RWPE2 (cell line): ENCODE measurements at places on chromosomes 3 and 15.
A peak's percentile ranks its signal among the peaks of the same experiment; 100 is the strongest.

DNA sequence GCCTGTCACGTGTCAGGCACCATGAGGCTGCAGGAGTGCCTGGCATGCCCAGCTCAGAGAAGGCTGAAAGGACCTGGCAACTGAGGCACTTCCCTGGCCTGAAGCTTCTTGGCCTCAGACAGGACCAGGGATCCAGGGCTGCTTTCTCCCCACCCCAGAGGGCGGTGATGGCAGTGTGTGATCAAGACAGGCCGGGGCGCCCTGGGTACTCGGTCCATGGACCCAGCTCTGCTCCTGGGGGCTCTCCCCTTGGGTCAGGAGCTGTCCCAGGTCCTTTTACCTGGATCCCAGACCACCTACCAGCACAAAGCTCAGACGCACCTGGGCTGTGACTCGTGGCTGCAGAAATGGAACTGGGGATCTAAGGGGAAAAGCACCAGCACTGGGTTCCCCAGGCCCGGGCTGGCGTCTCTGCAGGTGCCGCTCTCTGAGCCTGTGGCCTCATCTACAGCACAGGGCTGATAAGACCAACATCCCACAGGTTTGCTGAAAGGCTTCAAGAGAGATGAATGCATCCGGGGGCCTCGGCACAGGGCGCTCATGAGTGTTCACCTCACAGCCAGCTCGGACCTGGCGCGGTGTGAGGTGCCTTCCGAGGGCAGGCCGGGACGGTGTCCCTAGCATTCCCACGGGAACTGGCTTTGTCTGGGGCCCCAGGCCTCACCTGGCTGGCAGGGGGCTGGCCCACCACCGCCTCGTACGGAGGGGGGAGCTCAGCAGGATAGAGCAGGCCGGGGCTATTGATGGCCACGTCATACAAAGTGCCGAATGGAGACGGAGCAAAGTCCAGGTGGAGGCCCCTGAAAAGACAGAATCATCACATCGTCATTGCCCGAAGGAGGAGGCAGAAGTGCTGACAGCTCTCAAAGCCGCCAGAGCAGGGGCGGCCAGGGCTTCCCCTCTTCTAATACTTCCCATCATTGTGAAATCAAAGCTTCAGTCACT, 133.6 kb downstream of the NSMCE3 start:
- DNase-seq, result peak; percentile 73

GRCh38 chr15:27706300-27706699, 392.8 kb downstream of the OCA2 start:
- DNase-seq, result no peak

DNA sequence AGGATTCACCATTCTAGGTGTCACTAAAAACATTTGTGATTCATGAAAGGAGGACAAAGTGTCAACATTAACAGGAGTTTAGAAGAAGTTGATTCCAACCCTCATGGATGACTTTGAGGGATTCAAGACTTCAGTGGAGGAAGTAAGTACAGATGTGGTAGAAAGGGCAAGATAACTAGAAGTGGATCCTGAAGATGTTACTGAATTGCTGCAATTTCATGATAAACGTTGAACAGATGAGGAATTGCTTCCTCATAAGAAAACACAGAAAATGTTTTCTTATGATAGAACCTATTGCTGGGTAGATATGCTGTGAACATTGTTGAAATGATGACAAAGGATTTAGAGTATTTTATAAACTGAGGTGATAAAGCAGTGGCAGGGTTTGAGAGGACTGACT, 23.5 kb upstream of the ATP2C1 start:
- DNase-seq, result no peak

GRCh38 chr15:91624353-91624968, 229.0 kb upstream of the SLCO3A1 start:
- DNase-seq, result no peak

DNA sequence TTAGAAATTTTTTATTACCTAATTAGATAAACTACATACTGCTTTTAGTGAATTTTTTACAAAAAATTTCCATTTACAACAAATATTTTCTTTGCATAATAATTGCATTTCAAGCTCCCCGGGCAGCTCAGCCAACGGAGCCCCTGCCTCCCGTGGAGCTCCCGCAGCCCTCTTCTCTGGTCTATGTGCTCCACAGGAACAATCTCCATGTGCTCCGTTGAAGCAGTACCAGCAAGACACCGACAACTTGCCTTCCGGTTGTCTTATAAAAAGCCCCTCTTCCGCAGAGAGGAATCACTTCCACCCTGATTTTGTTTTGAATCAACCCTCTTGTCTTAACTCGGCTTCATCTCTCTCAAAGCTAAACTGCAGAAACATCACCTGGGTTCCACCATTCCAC, 46.9 kb upstream of the CHD2 start:
- DNase-seq, result no peak

DNA sequence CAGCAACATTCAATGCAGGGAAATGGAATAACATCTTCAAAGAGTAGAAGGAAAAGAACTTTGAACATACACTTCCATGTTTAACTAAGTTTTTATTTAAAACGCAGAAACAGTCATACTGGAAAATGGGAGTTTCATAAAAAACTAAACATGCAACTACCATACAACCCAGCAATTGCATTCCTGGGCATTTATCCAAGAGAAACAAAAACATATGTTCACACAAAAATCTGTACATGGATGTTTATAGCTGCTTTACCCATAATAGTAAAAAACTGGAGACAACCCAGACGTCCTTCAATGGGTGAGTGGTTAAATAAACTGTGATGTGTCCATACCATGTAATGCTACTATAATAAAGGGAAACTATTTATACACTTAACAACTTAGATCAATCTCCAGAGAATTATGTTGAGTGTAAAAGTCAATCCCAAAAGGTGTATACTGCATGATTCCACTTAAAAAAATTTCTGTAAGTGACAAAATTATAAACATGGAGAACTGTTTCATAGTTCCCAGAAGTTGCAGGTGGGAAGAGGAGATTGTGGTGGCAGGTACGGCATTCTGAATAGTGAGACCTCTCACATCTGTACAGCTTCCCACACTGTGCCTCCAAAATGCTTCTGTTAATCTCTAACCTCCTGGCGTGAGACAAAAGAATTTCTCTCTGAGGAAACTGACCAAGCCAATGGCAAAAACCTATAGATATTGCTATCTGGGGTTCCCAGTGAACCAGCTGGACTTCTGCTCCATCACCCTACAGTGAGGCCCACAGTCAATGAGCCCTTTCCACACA, 23.1 kb downstream of the ISG20 start:
- DNase-seq, result peak; percentile 9

DNA sequence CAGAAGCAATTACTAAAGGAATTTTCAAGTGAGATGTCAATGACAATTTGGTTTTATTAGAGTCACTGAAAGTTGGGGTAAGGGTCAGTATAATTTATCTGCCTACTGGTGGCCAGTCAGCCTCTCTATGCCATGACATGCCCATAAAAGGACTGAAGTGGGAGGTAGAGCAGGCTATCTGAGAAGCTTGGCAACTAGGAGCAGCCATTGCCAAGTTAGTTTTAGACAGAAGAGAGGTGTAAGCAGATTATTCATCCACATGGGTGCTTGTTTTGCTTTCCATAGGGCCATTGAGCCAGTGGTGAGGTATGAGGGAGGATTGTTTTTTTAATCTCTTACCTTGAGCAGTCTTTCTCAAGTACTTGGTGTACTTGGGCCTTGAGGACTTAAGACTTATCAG, 8.1 kb upstream of the RBP1 start:
- no peak for DNase-seq

DNA sequence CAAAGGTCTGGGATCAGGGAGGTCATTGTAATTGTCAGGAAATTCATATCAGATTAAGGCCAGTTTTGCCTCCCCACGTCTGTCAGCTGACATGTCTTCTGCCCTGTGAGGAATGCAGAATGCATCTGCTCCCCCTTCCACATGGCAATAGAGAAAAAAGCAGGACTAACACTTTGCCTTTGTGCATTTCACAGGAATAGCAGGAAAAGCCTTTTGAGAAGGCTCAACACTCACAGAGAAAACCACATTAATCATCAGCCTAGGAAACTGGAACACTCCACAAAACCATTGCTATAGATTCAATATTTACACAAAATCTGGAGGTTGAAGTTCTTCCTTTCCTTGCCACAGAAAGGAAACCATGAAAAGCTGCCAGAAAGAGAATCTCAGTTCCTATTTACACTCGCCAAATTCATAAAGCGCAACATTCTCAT, 165.2 kb upstream of the HES1 start:
- DNase-seq, result no peak

DNA sequence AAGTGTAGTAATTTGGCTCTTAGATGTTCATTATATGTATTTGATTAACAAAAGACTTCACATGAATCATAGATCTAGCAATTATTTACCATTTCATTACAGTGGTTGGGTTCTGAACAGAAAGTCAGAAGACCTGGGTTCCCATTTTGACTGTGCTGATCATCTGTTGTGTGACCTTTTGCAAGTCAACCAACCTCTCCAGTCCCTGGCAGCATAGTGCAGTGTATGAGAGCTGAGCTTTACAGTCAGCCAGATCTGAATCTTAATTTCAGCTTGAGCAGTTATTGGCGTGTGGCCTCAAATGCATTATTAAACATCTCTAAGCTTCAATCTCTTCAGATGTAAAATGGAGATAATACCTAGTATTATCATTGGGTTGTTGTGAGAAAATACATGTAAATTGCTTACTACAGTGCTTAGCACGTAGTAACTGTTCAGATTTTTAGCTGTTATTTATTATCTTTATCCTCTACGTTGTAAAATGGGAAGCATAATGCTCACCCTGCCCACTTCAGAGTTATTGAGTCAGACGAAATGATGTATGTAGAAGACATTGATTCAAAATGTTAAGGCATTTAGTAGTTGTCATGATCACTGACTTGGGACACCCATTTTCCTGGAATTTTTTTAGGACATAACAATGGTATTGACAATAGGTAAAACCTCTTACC, 104.0 kb downstream of the KLHL25 start:
- DNase-seq, result no peak

DNA sequence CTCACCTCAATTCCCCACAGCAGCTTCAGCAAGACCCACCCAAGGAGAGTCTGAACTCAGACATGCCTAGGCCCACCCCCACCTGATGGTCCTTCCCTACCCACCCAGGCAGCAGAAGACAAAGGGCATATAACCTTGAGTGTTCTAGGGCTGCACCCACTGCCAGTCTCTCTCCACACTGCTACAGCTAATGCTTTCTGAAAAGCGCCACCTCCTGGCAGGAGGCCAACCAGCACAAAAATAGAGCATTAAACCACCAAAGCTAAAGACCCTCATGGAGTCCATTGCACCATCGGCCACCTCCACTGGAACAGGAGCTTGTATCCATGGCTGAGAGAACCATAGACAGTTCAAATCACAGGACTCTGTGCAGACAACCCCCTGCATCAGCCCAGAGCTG, 11.3 kb upstream of the RPL39L start:
- DNase-seq, result no peak
